Upper lobe of left lung (tissue), 6 donors: ENCODE measurements at places on chromosomes 11 and 22.

DNA sequence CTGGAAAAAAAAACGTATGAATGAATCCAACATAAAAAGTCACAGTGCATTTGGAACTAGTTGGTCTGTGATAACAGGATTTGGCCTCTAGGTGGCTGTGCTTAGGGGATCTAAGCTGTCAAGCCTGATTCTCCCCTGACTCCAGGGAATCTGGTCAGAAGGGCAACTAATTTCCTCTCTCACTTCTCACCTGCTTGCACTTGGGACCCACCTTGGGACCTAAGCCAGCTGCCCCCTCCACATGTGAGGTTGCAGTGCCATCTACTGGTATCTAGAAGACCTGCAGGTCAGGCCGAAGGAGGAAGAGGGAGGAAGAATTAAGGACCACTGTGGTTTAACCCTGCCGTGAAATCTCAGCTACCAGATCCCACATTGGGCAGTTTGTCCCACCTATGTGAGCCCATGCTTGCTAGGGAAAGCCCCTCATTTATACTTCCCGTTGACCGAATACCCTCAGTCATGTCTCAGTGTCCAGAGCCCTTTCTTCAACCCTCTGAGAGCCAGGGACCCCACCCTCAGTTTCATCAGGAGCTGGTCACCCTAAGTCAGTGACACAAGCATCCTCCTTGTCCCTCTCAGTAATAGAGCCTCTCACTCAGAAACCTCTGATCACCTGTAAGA lies 33.2 kb upstream of the CAVIN3 start:
- no peak for DNase-seq

DNA sequence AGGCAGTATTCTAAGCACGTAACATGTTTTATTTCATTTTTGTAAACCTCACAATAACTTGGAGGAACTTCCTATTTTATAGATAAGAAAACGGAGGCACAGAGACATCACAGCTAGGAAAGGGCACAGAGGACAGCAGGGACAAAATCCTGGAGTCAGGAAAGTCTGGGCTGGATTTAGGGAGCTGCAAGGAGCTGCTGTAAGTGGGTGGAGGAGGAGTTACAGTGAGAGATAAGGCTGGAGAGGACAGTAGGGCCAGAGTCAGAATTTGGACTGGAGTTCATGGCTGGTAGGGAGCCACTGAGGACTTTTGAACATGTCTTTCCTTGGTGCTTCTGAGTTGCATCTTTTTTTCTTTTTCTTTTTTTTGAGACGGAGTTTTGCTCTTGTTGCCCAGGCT lies 32.2 kb upstream of the PTPRJ start:
- DNase-seq = no peak

DNA sequence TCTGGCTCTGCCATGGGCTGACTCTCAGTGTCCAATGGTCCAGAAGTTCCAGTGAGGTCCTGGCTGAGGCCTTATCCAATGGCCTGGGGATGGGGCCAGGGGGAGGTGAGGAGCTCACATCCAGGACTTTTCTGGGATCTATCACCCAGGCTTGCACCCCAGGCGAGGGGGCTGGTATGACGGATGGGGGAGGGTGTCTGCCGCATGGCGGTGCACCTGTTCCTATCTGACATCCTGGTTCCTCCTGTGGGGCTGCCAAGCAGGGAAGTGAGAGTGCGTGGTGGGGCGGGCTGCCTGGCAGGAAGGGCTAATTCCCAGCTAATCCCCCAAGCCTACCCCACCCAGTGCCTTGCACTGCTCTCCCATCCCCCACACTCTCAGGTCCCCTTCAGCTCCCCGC lies 102.1 kb downstream of the NECTIN1 start:
- peak; percentile 60 for DNase-seq

- peak; percentile 86 for DNase-seq
Measured at GRCh38 chr11:48052183-48053044, 72.1 kb downstream of the PTPRJ start.

GRCh38 chr11:62137276-62137861 lies 13.6 kb downstream of the INCENP start:
- no peak for DNase-seq

DNA sequence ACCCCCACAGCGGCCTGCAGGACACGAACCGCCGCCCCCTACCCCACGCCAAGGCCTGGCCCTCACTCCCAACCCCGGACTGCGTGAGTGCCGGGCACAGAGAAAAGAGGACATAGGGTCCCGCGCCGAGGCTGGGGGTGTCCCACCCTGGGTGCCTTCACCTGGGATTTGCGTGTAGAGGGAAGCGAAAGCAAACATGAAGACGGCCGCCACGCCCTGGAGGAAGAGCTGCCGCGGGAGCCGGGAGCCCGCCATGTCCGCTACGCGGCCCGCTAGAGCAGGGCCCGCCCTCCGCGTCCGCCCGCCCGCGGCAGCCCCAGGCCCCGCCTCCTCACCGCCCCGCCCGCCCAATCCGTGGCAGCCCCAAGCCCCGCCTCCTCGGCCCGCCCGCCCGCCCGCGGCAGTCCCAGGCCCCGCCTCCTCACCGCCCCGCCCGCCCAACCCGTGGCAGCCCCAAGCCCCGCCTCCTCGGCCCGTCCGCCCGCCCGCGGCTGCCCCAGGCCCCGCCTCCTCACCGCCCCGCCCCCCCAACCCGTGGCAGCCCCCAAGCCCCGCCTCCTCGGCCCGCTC lies at the start of gene LMF2:
LMF2 (minus strand) TSS at position 282 of the 570 bp plus-strand sequence; CDS start at position 255, 27 bp downstream.
- DNase-seq = peak; percentile 99

GRCh38 chr11:1990872-1991578 lies 6.6 kb downstream of the H19 start:
- DNase-seq = no peak

- DNase-seq = no peak
Measured at GRCh38 chr22:26847816-26848215, 190.4 kb downstream of the MIAT start.

GRCh38 chr22:29206372-29207242 lies 911 bp downstream of the EMID1 start:
- no peak for DNase-seq

- DNase-seq = no peak
Measured at GRCh38 chr11:128311742-128312719, 275.3 kb downstream of the ETS1 start.

- DNase-seq = no peak
Measured at GRCh38 chr11:61140416-61140815, 20.8 kb downstream of the VPS37C start.

GRCh38 chr11:33706546-33706945 lies 5.9 kb upstream of the C11orf91 start:
- no peak for DNase-seq

DNA sequence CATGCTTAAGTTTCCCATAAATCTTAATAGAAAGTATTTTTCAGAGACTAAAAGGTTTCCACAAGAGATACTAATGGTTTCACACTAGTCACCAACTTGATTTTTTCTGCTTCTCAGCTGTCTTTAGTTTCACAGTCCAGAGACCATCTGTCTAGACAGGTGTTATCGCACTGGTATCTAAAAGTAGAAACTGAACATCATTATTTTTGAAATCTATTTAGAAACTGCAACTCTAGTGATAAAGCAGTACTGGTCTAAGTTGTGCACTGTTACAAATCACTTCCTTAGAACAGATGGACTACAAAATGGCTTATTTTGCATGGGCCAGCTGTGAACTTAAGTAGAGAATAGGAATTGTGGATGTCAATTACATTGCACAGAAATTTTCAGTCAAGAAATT lies 78.0 kb downstream of the CNTN5 start:
- no peak for DNase-seq

- no peak for DNase-seq
Measured at GRCh38 chr11:67371189-67371910, 2.0 kb downstream of the CLCF1 start.

DNA sequence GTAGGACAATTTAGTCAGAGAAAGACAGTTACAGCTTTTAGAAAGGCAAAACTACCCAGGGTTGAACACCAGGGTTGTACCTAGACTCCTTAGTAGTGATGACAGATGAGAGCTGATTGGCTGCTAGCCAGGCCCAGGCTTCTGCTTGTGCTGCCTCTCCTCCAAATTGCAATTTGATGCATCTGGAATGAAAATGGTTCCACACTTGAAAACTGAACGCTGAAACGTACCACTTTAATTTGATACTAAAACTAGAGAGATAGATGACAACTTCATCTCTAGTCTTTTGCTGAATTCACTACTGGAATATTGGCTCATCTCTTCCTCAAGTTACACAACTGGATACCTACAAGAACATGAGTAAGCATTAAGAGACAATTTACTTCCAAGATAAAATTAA lies 19.2 kb upstream of the FNBP4 start:
- no peak for DNase-seq

DNA sequence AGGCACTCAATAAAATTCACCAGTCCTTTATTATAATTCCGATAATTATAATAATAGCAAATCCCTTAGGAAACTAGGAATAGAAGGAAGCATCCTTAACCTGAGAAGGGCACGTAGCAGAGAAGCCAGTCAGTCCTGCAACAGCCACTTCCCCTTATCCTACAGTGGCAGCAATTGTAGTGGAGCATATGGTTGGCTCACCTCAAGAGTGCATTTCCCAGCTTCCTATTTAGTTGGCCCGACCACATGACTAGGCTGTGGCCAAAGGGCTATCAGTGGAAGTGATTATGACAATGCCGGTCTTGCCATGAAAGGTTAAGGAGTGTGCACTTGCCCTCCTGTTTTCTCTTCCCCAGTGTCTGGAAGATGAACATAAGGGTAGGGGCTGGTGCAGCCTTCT lies 27.0 kb downstream of the TESMIN start:
- DNase-seq = peak; percentile 26

DNA sequence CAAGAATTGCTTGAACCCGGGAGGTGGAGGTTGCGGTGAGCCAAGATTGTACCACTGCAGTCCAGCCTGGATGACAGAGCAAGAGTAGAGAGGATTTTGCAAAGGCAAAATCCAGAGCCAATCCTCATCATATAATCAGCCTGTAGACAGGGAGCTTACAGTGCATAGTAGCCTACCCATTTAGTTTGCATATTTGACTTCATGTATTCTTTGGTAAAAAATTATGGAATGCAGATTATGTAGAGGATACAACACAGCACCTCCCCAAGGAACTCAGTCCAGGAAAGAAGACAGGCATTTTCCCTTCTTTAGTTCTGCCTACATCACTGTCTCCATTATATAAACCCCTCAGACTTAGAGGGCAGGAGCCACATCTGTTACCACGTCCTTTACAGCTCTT lies 39.7 kb upstream of the YWHAH start:
- DNase-seq = no peak

DNA sequence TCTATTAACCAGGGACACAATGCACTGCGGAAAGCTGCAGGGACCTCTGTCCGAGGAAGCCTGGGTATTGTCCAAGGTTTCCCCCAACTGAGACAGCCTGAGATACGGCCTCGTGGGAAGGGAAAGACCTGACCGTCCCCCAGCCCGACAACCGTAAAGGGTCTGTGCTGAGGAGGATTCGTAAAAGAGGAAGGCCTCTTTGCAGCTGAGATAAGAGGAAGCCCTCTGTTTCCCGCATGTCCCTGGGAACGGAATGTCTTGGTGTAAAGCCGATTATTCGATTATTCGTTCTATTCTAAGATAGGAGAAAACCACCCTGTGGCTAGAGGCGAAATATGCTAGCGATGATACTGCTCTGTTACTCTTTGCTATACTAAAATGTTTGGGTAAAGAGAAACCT lies 5.2 kb downstream of the BET1L start:
- no peak for DNase-seq

DNA sequence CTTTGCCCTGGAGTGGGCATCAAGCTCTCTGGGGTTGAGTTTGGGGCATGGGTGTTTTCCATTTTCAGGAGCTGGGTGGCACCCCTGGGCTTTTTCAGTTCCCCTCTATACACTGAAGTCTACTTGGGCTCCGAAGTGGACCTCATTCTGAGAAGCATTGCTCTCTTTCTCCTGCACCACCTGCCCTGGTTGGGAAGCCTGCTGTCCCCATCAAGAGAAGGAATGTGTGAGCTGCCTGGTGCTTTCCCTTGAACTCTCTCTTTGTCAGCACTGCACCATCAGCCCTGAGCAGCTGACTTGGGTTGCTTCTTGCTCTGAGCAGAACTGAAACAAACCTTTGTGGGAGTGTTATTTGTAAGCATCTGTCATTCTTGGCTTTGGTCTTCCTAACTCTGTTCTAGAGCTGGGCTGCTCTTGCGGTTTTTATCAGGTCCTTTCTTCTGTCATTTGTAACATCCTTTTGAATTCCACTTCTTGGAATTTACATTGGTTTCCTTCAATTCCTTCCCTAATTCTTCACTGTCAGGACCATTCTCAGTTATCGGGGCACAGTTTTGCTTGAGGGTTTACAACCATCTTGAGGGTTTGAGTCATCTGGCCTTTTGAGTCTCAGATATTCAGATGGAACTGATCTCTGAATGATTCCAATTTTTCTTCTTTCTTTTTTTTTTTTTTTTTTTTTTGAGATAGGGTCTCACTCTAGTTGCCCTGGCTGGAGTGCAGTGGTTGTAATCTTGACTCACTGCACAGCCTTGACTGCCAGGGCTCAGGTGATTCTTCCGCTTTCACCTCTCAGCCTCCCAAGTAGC lies 20.5 kb downstream of the UBE2L3 start:
- DNase-seq = no peak

GRCh38 chr11:122711831-122712381 lies 56.4 kb downstream of the UBASH3B start:
- no peak for DNase-seq

GRCh38 chr22:25551396-25551795 lies 13.1 kb upstream of the GRK3 start:
- DNase-seq = no peak

- no peak for DNase-seq
Measured at GRCh38 chr11:10295064-10295901, 1.3 kb upstream of the SBF2 start.

- DNase-seq = no peak
Measured at GRCh38 chr11:69889400-69890318, 70.4 kb upstream of the FGF3 start.
